Fibroblast of skin of scalp (primary cell): ENCODE measurements at places on chromosomes 1 and 21.

DNA sequence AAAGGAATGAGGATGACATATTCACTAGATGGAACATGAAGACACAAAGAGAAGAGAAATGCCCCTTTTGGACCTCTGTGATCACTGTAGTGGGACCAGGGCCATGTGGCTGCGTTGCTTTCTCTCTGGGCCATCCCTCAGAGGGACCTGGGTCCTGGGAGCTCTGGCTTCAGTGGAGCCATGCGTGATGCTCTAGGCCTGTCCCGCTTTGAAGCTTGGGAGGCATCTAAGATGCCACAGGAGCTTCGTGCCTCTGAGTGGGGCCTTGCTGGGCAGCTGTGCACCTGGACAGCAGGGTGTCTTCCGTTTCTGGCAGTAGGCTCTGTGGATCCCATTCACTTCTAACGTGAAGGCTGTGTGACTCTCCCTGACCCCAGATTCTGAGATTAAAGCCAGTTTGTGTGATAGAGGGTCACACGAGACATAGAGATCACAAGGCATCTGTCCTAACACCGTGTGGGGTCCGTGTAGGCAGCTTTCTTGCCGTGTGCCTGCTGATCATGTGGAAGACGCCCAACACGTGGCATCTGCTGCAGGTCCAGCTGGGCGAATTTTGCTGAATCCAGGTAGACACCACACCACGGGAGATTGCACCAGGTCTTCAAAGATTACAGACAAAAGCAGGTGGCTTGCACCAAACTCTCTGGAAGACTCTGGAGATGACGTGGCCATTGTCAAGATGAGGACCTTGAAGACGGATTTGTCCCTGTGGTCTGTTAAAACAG, 17.2 kb upstream of the PRSS38 start:
- no peak for DNase-seq

GRCh38 chr1:156627313-156627880, 8.2 kb downstream of the HAPLN2 start:
- peak; percentile 63 for DNase-seq

- no peak for DNase-seq
Measured at GRCh38 chr1:111179968-111180533, 20.4 kb downstream of the DENND2D start.

- no peak for DNase-seq
Measured at GRCh38 chr1:63322114-63322943, at the start of gene FOXD3. Gene FOXD3, plus strand, starts transcription at chr1:63322567. Its CDS starts 492 bp downstream, at chr1:63323059.

- DNase-seq: peak; percentile 65
Measured at GRCh38 chr1:118304722-118305359, 119.8 kb upstream of the SPAG17 start.

DNA sequence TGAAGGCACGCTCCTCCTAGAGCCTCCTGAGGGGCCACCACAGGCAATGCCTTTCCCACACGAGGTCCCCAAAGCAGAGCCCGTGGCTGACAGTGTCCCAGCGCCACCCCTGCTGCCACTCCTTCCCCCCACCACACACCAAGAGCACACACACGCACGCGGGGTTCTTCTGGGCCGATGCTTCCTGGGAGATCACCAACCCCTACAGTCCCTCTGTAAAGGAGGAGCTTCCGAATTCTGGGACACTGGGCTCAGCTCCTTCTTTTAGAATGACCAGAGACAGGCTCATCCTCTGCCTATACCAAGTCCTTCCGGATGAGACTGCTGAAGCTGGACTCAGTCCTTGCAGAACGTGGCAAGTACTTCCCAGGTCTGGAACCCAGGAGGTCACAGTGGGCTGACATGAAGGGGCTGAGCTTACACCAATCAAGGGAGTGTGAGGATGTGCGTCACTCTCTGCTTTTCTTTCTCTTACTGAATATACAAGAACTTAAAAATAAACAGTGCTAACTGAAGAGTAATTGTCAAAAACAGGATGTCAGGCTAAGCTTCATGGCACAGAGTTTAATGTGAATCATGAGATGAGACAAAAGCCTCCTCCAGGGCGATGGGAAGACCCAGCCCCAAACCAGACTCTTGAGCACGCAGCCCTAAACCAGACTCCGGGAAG, 12.7 kb downstream of the SSU72 start:
- DNase-seq: no peak

DNA sequence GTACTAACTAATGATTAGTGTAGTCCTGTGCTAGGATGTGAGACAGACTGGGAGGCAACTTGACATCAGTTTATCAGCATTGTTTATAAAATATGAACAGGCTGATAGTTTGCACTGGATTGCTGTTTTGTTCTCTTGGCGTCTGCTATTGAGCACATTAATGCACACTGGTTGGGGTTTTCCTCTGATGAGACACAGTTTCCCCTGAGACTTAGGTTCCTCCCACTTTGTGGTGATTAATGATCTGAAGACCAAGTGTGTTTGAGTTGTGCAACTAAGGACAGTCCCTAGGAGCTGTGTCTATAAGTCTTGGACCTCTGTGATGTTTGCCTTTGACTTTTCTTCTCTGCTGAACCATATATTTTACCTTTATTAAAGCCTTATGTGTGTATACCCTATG, 1015.4 kb downstream of the AMY1C start:
- peak; percentile 24 for DNase-seq

DNA sequence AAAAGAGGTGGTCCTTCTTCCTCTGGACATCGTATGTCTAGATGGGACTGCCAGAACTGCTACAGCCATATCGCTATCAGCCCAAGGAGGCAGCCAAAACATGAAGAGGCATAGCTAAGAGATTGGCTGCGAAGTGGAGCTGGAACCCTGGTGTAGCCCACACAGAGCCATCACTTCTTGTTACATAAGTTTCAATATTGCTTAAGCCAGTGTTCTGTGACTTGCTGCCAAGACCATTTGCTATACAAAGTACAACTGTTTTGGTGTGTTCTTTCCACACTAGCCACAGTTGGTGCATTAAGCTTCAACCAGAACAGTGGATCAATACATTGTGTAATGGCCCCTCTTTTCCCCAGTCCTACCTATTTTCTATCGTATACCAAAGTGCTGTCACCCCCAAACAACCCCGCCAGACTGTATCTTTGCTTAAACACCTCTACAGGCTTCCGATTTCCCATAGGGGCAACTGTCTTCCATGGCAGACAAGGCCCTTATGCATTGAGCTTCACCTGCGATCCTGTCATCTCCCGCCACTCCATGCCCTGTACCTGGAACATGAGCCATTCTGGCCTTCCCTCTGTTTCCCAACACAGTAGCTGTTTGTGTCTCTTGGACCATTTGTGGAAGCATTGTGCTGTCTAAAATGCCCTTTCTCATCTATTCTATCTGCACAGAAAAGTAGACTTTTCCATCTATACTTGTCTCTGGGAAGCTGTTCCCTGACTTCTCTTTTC, 241.8 kb downstream of the TTLL7 start:
- no peak for DNase-seq

- DNase-seq: no peak
Measured at GRCh38 chr21:38980416-38981313, 174.9 kb downstream of the ETS2 start.

- no peak for DNase-seq
Measured at GRCh38 chr1:169885207-169885606, 8.5 kb downstream of the SCYL3 start.

GRCh38 chr21:37553078-37553481, 186.5 kb downstream of the DYRK1A start:
- no peak for DNase-seq

GRCh38 chr21:43965911-43966585, 46.1 kb upstream of the TRAPPC10 start:
- DNase-seq: no peak

DNA sequence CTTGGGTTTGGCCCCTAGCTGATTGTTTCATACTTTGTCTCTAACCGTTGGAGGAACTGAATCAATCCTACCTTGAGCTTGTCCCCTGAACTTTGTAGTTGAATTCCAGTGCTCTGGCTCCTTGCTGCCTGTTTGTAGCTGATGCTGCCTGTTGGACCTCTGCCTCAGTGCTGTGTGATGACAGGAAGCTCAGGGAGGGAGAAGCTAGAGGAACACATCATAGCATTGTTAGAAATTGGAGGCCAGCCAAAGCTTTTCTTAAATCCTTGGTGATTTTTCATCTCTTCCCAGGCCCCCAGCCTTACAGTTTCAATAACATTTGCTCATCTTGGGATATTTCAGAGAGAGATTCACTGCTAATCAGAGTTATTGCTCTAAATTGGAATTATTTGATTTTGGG, 34.0 kb downstream of the MACF1 start:
- peak; percentile 90 for DNase-seq

DNA sequence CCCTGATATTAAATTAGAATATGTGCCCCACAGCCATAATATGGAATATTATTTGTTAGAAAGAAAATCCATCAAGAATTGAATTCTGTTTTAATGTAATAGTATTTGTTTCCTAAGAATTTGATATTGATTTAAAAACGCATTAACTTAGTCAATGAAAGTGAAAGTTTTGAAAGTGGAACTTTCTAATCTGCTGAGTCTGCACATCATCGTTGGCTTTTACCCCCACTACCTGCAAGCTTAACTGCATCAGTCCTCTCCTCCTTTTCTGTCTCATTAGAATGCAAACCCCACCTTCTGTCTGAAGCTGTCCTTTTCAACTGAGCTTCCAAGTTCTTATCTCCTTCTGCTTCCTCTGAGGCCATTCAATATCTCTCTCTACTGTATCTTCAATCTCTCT, 42.5 kb downstream of the XCL1 start:
- DNase-seq: no peak

- DNase-seq: peak; percentile 20
Measured at GRCh38 chr1:204288021-204288588, 71.6 kb downstream of the PLEKHA6 start.

DNA sequence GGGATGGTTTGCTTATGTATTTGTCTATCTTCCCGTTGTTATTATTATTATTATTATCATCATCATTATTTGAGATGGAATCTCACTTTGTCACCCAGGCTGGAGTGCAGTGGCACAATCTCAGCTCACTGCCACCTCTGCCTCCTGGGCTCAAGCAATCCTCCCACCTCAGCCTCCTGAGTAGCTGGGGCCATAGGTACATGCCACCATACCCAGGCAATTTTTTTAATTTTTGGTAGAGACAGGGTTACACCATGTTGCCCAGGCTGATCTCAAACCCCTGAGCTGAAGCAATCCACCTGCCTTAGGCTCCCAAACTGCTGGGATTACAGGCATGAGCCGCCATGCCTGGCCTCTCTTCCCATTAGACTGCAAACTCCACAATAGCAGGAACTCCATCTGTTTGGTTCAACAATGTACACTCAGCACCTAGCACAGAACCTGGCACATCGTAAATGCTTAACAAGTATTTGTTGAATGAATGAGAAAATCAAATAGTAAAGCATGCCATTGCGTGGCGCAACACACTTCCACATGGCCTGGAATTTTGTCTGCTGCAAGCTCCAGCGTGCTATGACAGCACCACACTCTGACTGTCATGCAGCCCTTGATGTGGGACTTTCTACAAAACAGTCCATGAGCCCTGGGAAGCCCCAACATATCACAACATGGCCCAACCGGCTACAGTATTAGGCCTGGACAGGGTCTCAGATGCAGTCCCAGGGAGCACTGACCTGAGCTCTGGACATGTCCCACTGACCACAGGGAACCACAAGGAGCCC, 3.8 kb upstream of the TINAGL1 start:
- peak; percentile 55 for DNase-seq

GRCh38 chr1:164953098-164953497, 394.1 kb downstream of the PBX1 start:
- DNase-seq: no peak

- no peak for DNase-seq
Measured at GRCh38 chr1:70973754-70974153, 73.9 kb downstream of the PTGER3 start.

DNA sequence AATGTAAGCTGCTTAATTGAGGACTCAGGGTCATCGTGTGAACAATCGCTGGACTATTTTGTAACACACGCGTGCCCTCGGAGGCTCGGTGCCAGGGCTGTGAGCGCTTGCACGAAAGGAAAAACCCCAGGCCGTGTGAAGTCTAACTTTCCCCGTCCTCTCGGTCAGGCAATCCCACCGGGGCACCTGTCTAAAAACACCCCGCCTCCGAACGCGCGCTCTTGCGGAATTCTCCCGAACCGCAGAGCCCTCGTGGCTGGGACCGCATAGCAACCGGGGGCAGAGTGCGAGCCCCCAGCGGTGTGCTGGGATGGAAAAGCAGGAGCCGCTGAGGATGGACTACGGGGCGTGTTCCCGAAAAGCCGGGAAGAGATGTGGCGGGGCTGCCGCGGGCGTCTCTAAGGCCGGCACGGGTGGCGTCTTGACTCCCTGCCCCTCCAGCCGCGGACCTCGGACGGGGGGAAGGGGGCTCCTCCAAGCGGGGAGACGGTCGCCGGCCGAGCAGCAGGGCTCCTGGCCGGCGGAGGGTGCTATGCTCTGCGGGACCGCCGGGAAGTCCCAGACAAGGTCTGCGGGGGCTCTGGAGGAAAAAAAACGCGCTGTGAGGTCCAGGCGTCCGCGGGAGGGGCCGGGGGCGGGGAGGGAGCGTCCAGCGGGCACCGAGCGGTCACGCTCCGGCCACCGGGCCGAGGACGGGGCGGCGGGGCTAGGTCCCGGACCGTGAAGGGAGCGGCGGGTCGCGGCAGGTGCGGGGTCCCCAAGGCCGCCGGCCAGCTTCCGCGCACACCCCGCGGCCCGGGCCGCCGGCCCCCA, 936 bp downstream of the ZBTB21 start:
- peak; percentile 55 for DNase-seq
